CD4-positive, alpha-beta T cell treated with Interleukin-6 at 100 ng/mL for 8 hours (primary cell): ENCODE measurements at places on chromosomes 1 and 21.
A peak's percentile ranks its signal among the peaks of the same experiment; 100 is the strongest.

GRCh38 chr1:155729031-155729898 is 40.4 kb downstream of the DAP3 start:
- peak; percentile 18 for DNase-seq

GRCh38 chr1:8127171-8127641 is 101.1 kb upstream of the ERRFI1 start:
- DNase-seq, result no peak

DNA sequence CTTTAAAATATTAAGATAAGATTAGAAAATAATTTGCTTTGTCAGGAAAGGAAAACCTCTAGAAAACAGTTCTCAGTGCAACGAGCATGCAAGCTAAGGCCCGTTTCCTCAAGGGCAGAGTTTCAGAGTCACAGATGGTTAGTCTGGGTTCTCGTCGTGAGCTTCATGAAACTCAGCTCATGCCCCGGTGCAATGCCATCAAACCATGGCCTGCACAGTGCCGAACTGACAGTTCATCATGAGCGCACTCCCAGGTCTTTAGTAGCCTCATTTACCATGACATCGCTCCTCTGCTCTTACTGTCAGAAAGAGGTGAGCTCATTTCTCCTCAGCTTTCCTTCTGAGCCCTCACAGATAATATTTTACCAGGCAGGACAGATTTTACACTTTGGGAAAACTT is 319.2 kb downstream of the NTNG1 start:
- no peak for DNase-seq

DNA sequence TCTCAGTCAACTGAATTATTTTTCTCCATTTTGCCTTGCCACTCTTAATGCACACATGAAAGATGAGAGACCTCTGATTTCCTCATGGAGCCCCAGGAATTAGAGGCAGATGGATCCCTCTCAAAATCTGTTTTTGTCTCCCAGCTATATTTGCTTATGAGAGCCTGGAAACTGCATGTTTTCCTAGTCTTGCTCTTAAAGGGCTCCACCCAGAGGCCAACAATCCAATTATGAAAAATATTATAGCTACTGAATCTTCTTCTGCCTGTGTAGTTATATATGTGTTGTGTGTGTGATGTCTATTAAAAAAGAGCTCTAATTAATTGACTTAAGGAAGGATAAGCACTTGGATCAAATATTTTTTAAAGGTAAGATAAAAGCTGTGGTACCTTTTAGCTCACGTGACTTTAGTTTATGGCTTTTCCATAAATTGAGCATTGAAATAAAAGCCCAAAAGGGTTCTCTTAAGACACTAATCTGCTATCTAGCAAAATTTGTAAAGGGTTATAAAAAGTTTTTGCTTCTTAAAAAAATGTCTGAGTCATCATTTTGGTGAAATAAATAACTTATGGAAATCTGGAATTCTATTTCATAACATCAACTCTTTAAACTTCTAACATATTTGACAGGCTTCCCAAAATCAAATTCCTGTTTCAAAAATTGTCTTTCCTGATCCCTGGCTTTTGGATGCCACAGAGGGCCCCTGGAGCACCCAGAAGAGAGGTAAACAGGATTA is 31.2 kb upstream of the TSPEAR start:
- peak; percentile 27 for DNase-seq

GRCh38 chr1:19478322-19478721 is 7.0 kb downstream of the CAPZB start:
- DNase-seq, result no peak

- DNase-seq, result no peak
Measured at GRCh38 chr21:38945545-38946245, 140.0 kb downstream of the ETS2 start.

DNA sequence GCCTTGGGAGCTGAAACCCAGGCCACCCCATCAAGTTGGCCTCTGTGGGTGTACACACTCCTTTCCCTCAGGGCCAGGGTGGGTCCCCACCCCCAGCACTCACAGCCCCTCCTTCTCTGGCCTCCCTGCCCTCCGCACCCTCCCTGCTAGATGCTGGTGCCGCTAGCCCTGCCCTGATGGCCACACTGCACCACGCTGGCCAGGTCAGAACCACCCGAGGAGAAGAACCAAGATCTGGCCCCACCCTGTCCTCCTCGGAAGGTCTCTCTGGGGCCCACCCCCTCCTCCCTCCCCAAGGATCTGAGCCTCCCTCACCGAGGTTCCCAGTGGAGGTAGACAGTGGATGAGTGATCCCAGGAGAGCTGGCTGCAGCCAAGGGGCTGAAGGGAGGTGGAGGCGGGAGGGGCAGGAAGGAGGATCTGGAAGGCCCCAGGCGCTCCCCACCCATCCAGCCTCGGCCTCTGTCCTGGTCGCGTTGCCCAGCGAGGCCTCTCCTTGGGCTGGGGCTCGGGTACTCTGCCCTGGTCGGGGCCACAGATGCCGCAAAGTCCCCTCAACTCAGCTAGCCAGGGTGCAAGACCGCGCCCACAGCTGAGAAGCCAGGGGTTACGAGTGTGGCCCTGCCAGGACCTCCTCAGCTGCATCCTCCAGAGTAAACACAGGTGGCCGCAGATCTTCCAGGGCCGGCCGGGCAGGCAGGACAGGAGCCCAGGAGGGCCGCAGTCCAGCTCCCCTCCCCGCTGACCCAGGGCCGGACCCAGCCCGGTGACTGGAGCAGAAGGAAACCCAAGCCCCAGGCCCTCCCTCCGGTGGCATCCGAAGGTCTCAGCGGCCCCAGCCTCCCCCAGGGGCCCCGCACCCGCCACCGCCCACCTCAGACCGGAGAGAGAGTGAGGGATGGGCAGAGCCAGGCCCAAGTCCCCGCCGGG is 5.2 kb downstream of the B3GALT6 start:
- DNase-seq, result no peak

- DNase-seq, result no peak
Measured at GRCh38 chr1:160097151-160097910, 1.1 kb downstream of the IGSF8 start.

DNA sequence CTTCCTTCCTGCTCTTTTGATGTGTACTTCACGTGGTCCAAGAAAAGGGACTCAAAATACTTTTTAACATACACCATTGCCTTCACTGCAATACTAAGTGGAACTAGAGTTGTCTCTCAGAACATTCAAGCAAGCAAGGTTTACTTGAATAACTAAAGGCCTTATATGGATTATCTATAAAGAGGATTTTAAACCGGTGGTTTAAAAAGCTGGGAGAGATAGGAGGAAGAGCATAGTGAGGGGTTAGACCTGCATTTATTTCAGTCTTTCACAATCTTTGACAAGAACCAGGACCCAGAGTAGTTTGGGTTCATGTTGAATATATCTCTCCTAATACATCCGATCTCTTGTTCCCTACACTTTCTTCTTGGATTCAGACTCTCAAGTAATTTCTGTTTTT is 6.9 kb downstream of the S1PR1 start:
- DNase-seq, result no peak

GRCh38 chr1:13543451-13544220 is 29.8 kb upstream of the LRRC38 start:
- DNase-seq, result no peak

- DNase-seq, result no peak
Measured at GRCh38 chr1:174075245-174075692, 53.1 kb upstream of the RC3H1 start.

DNA sequence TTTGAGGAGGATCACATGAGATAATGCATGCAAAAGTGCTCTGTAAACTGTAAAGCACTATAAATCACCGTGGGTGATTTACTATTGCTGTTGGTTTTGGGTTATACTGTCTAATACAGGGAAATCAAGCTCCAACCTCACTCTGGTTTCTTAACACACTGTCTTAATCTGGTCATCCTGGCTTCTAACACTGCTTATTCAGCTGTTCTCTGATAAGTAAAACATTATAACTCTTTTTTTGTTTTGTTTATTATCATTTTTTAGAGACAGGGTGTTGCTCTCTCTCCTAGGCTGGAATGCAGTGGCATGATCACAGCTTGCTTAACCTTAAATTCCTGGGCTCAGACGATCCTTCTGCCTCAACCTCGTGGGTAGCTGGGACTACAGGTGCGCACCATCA is 21.9 kb upstream of the LSM10 start:
- DNase-seq, result no peak

DNA sequence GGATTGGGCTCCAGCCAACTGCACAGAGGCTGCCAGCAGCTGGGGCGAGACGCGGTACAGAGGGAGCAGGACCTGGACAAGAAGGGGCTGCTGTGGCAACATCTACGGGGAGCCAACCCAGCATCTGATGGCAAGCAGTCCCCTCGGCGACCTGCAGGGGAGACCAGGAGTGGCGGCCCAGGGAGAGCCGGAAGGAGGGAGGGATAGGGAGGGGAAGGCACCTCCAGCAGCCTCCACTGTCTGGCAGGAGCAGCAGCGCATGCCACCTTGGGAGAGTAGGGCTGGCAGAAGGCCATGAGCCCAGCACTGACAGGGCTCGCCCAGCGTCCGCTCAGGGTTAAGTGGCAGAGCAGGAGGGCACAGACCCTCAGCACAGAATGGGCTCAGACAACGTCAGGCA is 17.3 kb downstream of the CHD5 start:
- no peak for DNase-seq

DNA sequence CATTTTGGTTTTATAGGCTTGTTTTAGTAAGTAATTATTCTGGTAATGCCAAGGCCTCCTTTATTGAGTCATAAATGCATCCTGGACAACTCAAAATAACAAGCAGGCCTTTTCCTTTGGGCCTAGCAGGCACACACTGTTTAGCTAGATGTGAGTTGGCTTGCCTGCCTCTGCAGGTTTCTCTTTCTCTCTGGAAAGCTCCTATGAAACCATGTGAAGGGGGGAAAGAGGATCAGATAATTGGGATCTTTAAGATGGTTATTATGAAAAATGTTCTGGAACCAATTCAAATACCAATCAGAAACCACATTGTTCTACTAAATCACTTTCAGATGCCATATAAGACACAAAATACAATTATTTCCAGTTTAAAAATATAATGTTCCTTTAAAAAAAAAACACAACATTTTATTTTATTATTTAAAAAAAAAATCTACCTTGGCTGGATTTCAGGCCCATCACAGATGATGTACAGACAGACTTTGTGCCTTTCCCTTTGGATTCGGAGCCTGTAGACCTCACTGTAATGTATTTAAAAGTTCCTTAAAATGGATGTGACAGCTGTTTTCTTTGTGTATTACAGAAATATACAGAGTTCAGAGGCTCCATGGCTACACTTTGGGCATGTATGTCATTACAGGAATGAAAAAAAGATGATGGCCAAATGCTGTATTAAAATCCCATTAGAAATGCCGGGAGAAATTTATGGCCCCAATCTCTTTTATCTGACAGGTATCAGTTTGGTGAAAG is 80.2 kb downstream of the NTMT2 start:
- no peak for DNase-seq

- no peak for DNase-seq
Measured at GRCh38 chr1:116277840-116278540, 95.1 kb upstream of the ATP1A1 start.

- DNase-seq, result no peak
Measured at GRCh38 chr1:100622037-100622436, 84.1 kb downstream of the GPR88 start.

GRCh38 chr1:28111157-28111556 is 22.7 kb upstream of the EYA3 start:
- no peak for DNase-seq

DNA sequence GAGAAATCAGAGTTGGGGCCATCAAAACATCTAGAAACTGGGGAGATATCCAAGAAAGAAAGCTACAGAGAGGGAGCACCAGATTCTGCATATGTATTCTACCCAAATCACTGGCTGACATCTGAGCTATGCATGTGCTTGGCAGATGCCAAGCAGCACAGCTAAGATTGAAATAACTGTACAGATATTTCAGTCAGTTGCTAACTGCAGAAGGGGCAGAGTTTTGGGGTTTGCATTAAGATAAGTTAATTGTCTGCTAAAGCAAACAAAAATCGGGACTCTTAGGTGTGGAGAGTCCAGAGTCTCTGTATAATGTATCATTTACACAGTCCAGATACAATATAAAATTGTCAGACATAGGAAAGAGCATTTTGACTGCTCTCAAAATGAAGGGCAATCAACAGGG is 437.1 kb downstream of the PTBP2 start:
- DNase-seq, result no peak

- no peak for DNase-seq
Measured at GRCh38 chr1:42442662-42443061, 13.2 kb downstream of the ZMYND12 start.

DNA sequence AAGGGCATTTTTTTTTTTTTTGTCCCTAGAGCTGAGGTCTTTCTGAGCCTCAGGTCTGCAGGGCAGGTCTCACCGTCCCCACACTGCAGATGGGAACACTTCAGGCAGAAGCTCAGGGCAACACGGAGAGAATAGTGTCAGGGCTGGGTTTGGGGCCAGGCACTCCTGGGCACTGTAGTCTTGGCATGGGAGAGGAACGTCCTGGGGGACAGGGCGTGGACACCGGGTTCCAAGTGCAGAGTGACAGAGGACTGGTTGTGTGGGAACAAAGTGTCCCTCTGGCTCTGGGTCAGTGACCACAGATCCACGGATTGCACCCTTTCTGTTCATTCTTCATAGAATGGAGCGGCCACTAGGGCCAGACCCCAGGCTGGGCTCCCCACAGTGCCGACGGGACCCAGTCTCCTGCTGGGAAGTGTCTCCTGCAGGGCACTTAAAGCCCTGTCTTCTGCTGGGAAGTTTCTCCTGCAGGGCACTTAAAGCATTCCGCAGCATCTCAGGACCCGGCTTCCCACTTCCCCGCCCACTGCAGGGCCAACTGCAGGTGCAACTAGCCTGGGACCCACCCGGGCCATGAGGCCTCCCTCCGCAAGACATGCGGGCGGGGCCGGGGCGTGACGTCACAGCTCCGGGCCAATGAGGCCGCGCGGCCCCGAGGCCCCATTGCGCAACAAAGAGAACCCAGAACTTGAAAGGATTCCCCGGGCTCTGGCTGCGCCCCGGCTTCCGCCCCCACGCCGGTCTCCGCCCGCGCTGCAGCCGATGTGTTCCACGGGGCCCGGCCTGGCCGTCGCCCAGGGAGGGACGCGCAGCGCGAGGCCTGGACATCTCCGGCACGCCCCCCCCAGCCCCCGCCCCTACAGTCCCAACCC is 1.2 kb downstream of the GPR153 start:
- DNase-seq, result peak; percentile 70

- no peak for DNase-seq
Measured at GRCh38 chr1:207745839-207746767, 5.8 kb upstream of the CD46 start.

- no peak for DNase-seq
Measured at GRCh38 chr21:31449921-31450535, 106.0 kb upstream of the TIAM1 start.
